GM18507 (cell line): ENCODE measurements at places on chromosomes 3 and 15.

- no peak for DNase-seq
Measured at GRCh38 chr3:126345641-126346460, 11.4 kb downstream of the KLF15 start.

GRCh38 chr3:146476094-146476740, 6.9 kb upstream of the PLSCR2 start:
- no peak for DNase-seq

- no peak for DNase-seq
Measured at GRCh38 chr3:154971771-154972326, 108.3 kb upstream of the MME start.

DNA sequence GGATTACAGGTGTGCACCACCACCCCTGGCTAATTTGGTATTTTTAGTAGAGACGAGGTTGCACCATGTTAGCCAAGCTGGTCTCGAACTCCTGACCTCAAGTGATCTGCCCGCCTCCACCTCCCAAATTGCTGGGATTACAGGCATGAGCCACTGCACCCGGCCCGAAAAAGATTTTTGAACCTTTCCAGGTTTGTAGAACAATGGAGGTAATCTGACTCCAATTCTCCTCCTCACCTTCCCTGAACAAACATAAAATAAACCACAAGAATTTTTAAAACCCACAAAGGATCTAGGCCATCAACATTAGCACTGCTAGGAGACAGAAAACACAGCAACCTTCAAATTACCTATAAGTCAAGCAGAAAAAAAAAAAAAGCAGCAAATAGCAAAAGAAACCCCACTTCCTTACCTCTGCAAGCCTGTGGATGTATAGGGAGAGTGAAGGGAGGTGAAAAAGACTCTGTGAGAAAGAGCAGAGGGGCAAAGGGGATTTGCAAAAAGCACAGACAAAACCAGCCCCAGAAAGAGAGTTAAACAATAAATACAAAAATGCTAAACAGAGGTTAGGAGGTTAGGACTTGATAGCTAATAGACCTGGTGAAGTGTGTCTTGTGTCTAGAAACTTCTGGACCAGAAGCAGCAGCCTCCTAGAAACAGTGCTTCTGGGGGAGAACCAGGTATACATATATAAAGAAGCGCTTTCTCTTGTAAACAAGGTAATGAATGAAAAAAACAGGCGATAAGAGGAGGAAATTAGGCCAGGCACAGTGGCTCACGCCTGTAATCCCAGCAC, 32.1 kb downstream of the TFDP2 start:
- no peak for DNase-seq

DNA sequence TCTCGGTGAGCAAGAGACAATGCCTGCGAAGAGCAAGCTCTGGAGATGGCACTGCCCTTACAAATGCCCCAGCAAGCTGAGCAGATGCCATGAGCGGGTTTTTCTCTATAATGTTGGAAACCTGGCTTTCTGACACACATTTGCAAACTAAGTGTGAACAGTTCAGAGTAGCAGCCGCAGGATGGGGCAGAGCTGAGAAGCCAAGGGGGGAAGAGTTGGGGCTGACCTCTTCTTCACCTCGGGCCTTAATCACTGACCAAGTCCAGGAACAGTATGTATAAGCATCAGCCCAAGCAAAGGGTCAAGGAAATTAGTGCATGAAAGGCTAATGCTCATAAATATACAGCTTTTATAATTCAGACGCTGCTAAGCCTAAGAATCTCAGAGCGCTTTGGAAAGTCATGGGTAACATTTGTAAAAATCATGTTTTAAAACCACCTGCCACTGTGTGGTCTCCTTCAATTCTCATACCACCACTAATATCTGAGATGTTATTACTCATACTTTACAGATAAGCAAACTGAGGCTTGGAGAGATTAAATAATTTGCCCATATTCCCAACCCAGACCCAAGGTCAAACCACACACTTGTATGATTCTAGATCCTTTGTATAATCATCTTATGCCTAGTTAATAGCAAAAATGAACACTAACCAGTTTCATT, 603.4 kb downstream of the FOXP1 start:
- DNase-seq = no peak

DNA sequence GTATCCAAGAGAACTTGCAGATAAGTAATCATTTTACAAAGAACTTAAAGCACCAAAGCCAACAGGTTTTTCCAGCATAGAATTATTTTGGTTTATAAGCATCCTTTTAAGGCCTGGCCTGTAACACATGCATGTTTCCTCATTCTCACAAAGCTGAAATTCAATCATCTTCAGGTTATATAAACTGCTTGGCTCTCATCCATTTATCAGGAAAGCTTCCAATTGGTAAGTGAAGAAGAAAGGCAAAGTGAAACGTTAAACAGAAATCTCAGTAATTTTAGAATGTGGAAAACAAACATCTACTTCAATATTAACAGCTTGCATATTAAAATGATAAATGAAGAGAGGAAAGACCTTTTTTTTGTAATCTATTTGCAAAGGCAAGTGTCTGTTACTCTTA, 1.6 kb downstream of the SERP1 start:
- no peak for DNase-seq

DNA sequence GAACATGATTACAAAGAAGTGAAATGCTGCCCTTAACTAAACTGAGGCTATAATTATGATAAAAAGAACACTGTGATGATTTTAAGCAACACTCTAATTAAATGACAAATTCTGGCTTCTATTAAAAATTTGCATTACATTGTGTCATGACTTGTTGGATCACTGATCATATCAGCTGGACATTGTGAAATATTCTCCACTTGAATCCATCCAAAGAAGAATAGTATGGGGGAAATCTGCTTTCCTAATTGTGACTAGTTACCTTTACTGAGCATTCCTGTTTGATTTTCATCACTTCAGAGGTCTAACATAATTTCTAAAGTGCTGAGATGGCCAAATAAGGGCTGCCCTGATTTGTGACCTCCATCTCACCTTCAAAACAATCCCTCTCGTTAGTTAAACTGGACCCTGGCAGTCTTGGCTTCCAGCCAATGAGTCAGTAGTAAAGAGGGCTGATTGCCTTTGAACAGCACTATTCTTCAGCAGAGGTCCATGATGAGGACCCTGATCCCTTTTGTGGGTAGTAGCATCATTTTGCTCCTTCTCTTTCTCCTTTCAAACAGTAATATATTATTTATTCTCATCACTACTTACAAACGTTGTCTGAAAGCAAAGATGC, 53.5 kb upstream of the LEKR1 start:
- no peak for DNase-seq

GRCh38 chr3:156253150-156253549, 132.8 kb downstream of the KCNAB1 start:
- no peak for DNase-seq

GRCh38 chr3:172100482-172100881, 61.1 kb downstream of the FNDC3B start:
- DNase-seq = no peak

DNA sequence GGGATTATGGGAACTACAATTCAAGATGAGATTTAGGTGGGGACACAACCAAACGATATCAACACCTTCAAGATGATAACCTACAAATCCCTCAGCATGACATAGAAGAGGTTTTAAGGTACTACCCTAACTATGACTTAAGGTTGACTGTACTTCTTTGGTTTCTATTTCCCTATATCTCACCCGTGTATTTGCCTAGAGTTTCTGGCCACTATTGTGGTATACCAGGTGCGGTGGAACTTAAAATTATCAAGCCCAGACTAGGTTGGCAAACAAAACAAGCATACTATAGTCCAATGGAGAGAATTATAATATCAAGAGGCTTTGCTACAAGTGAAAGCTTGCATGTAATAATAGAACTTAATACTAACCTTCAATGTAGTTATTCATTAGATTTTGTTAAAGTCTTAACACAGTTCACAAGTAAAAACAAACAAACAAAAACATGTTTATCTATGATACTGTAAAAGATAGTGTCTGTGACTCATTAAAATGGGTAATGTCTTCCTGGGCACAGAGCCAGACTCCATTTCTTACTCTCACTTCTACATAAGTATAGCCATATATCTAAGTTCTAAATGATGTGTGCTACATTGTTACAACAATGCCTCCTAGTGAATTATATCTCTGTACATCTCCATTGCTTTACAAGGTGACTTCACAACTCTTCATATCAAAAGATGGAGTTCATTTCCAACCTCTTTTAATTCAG, 479.1 kb downstream of the ZBBX start:
- DNase-seq = no peak

GRCh38 chr15:65804252-65804931, 12.3 kb upstream of the DENND4A start:
- no peak for DNase-seq

DNA sequence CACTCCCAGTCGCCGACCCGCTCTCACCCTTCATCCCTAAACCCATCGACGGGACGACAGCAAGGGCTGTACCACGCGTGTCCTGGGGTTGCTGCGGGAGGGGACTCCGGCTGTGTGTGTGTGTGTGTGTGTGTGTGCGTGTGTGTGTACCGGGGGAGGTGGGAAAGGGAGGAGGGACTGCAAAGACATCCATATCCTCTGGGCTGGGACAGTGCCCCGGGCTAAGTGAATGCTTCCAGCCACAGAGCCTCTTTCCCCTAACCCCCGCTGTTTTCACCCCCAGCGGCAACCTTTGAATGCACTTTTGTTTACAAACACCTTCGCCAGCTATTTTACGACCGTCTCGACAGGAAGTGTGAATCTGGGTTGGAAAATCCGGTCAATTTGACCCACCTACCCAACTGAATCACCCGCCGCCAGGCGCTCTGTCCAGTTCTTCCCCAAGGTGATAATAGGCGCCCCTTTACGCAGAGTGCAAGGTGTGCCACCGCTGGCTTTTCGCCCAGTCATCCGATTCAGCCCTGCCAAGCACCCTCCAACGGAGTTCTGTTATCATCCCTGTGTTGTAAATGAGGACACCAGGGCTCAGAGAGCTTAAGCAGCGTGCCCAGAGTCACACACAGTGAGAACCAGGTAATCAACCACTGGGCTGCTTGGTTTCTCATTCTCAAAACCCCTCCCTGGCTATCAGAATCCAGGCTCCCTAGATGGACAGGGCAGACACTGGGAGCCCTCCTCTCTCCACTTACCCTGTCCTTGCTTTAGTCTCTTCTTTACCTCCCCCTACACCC, 739 bp upstream of the AMOTL2 start:
- DNase-seq = no peak

DNA sequence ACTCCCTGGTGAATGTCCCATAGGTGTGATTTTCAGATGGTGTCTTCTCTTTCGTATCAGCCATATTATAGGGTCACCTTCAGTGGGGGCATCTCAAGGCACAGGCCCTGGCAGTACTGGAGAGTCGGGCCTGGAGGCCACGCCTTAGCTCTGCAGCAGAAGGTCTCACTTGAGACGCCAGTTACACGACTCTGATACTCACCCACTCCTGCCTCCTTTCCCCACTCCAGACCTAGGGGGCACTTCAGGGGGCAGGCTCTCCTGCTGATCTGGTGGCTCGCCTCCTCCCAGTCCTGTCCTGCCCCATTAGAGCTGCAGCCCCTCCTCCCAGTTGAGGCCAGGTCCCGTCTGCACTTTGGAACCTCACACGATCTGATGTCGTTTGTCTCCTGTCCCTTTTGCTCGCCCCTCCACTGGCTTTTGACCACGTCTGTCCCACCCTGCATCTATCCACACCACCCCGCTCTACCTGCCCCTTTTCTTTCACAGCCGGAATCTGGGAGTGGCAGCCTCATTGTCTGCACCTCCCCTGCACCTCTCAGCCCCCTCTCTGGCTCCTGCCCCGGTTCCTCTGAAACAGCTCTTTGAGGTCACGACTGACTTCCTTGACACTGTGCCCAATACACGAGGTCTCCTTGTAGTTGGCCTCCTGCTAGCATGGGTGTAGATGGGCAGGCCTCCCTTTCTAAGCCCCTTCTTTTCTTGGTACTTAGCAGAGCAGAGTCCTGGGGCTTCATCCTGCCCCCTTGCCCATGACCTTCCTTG, 181.9 kb downstream of the NSMCE3 start:
- DNase-seq = no peak

DNA sequence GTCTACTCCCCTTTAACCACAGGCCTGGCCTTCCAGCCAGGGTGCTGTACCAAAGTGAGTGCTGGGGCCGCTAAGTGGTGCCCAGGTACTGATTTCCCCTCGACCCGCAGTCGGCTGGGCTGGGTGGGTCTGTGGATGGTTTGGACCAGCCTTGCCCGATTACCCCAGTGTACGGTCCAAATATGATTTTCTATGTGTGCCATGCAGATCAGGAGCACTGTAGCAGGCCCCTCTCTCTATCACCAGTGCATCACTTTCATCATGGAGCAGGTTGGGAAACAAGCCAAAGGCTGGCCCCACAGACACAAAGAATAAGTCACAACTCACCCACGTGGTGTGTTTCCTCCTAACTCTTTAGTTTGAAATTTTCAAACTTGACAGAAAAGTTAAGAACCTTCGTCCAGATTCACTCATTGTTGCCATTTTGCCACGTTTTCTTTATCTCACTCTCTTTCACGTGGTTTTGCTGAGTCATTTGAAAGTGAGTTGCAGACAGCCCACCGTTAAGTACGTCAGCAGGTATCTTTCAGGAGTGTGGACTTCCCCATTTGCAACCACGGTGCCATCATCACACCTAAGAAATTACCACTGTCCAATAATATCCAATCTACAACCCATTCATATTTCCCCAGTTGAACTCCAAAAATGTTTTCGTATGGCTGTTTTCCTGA, 37.0 kb downstream of the ZNF710 start:
- DNase-seq = no peak
